Stimulated activated CD4-positive, alpha-beta T cell treated with anti-CD3 and anti-CD28 coated beads, Interleukin-1b, Interleukin-23, amount 100 ng/mL, for 4 hours (primary cell): ENCODE measurements at places on chromosomes 6 and 20.

DNA sequence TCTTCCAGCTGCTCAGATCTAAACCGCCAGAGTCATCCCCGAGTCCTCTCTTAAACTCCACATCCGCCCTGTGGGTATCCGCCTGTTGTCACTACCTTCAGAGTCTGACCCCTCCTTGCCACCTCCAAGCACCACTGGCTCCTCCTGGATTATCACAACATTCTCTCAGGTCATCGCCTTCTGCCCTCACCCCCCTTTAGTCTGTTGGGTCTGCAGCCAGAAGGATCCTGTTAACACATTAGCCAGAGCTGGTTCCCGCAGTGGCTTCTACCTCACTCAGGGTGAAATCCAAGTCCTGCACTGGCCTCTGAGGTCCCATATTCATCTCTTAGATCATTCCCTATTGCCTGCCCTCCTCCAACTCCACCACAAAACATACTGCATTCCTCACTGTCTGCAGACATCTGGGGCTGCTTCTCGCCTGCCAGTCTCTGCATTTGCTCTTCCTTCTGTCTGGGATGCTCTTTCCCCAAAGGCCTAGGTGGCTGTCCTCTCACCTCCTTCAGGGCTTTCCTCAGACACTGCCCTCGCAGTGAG, 34.1 kb downstream of the TNXB start:
- no peak for DNase-seq

DNA sequence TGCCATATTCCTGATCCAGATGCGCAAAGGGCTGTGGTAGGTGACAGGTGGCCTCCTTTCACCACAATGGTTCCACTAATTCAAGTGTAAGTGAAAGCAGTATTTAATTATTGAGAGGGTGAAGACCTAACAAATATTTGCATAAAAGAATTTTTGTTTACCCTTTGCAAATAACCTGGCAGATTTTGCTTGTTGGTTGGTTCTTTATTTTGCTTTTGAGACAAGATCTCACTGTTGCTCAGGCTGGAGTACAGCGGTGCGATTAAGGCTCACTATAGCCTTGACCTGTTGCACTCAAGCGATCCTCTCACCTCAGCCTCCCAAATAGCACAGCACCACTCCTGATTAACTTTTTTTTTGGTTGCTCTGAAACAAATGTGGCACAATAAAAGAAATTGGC, 49.2 kb downstream of the PCNA start:
- DNase-seq = no peak

DNA sequence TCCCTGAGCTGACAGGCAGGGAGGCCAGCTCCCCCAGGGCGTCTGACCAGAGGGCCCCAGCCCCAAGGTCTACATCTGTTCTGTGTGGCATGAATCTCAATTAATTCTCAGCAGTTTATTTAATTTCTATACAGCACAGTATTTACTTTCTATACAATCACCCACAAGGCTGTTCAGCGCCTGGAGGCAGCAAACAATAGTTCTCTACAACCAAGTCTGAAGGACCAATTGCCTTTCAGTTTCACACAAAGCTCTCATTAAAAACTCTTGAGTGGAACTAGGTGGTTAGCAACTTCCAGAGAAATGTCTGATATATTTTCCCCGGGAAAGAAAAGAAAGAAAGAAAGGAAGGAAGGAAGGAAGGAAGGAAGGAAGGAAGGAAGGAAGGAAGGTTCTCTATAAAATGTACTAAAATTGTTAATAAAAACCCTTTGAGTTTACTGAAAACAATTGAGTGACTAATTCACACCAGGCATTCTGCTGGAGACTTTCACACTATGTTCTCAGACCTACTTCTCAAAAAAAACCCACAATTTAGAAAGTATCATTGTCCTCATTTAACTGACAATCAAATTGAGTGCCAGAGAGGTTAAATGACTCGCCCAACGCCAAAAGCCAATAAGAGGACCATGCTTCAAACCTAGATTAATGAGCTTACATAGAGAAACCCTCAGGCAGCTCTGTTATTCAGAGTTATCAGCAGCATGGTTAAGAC, 62.5 kb downstream of the METTL24 start:
- no peak for DNase-seq

DNA sequence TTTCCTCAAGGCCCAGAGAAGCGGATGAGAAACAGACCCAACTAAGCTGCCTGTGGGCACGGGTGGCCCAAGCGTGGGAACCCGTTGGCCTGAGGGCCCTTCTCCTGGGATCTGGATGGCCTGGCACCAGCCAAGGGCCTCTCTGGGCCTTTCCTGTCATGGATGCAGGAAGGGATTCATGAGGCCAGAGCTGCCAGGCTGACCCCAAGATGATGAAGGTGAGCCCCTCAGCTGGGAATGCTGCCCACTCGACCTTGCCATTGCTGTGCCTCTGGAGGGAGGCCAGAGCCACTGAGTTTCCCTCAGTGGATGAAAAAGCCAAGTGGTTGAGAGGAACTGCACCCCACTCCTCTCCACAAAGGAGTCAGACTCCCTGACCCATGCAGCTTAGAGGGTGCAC, 171.2 kb downstream of the VEGFA start:
- no peak for DNase-seq

GRCh38 chr20:51651921-51652549, 109.5 kb upstream of the NFATC2 start:
- DNase-seq = no peak

GRCh38 chr6:108707328-108707976, 140.8 kb upstream of the ARMC2 start:
- no peak for DNase-seq

DNA sequence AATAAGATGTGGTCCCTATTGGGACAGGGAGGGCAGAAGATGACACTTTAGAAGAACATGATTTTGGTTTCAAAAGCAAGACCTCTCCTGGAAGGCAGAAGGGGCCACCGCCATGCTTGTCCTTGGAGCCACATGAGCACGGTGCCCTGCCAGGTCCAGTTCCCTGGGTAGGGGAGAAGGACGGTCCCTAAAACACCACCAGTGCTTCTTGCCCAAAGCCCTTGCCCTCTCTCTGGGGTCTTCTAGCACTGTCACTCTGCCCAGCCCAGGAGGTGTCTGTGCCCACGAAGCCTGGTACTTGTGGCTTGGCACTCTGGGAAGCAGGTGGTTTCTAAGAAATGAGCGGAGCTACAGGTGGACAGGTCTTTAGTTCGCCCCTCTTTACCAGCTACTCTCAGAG, 46.0 kb downstream of the PLCG1 start:
- DNase-seq = no peak
